ELR (cell line): ENCODE measurements at places on chromosomes 6 and 20.
A peak's percentile ranks its signal among the peaks of the same experiment; 100 is the strongest.

- no peak for DNase-seq
Measured at GRCh38 chr6:79403563-79403962, 133.7 kb downstream of the LCA5 start.

DNA sequence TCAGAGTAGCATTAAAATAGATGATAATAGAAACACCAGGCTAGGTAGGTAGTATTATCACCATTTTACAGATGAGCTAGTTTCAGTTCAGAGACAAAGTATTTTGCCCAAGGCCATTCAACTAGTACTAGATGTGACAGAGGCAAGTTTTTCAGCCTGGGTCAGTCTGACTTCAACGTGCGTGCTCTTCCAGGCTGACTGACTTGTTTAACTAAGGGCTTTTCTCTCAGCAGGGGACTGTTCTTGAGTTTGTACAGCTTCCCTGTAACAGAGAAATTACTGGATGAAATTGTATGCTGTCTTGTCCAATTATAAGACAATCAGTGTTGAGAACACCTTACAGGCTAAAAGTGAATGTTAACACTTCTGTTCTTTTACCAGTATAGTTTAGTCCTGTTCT is 333.5 kb upstream of the MAN1A1 start:
- DNase-seq: no peak

- DNase-seq: peak; percentile 26
Measured at GRCh38 chr20:38962928-38963401, 821 bp downstream of the DHX35 start.

DNA sequence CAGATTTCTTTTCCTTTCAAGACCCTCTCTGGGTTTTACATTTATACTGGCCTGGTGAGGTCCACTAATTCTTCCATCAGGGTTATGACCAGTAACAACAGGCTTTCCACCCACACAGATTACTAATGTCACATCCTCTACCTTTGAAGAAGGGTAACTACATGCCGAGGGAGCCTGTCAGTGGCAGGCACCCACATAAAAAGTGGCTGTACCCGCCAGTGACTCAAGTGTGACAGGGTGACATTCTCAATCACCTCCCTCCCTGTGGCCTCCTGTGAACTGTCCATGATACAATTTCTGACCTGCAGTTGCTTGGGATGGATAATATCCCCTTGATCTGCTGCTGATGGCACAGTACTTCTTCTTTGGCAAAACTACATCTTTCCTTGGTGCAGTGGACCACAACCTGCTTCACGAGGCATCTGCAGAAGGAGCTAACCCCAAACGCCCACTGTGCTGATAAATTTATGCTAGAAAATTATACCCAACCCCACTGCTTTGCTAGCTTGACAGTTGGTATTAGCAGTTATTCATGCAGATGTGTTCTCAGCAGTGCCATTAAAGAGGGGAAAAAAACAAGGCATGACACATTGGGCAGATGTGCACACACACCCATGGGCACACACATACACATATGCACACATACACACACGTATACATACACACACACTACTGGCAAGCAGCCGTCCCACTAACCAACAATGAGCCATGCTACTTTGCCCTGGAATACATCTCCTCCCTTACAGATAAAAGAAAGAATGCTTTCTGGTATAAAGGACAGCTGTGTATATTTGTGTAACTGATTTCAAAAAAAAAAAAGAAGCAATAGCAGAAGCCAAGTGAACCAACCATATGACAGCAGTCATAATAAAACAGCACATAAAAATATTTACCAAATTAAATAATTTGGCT is 20.8 kb downstream of the GFOD1 start:
- DNase-seq: peak; percentile 29

DNA sequence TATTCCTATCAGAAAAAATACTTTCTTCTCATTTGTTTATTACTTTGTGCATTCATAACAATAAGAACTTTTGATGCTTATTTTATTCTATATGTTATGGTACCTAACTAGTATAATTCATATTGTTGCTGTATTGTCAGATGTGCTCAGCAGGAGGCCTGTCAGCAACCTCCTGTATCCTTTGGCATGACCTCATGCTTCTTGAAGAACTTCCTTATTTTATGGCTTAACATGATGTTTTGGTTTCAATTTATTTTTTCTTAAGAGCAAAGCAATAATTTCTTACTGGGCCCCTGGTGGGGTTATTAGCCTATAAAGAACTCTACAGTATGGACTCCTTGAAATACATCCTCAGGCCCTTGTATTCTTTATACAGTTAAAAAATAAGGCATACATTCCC is 17.3 kb downstream of the GGTLC1 start:
- DNase-seq: no peak

DNA sequence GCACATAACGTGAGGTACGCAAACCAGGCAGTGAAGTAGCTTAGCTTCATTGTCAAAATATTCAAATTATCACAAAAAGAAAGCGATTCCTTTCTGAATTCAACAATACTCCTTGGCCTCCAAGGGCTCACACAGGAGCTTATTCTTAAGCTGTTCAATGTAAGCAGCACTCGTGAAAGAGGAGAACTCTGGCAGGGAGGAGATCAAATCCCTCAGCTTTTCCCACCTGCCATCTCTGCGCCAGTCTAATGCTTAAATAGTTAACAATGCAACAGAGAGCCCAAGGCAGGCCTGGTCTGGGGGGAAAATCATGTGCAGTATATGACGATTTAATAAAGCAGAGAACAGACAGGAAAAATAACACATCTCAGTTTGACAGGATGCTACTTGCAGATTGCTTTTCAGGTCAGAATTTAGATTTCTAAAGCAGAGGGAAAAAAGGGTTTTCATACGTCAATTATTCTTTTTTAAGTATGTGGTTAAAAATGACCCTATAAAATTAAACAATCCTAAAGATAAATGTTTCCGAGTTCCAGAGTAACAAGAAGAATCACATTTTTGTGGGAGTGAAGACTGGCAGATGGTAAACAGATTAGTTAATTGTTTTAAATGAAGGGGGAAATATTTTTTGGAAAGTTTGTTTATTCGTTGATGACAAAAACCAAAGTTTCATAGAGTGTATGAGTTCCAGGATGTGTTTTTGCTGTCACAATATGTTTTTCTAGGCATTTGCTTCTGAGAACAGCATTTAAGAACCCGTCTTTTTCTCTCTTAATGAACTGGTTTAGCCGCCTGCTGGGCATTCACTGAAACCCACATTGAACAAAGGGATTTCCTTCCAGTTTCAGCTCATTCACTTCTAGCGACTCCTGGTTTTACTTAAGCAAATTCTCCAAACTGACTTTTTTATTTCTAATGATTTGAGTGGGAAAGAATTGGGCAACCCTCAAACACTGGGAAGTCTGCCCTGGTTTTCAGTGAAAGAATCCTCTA is 45.9 kb downstream of the PLAGL1 start:
- peak; percentile 42 for DNase-seq

GRCh38 chr6:19812512-19813119 is 24.6 kb upstream of the ID4 start:
- DNase-seq: peak; percentile 64

DNA sequence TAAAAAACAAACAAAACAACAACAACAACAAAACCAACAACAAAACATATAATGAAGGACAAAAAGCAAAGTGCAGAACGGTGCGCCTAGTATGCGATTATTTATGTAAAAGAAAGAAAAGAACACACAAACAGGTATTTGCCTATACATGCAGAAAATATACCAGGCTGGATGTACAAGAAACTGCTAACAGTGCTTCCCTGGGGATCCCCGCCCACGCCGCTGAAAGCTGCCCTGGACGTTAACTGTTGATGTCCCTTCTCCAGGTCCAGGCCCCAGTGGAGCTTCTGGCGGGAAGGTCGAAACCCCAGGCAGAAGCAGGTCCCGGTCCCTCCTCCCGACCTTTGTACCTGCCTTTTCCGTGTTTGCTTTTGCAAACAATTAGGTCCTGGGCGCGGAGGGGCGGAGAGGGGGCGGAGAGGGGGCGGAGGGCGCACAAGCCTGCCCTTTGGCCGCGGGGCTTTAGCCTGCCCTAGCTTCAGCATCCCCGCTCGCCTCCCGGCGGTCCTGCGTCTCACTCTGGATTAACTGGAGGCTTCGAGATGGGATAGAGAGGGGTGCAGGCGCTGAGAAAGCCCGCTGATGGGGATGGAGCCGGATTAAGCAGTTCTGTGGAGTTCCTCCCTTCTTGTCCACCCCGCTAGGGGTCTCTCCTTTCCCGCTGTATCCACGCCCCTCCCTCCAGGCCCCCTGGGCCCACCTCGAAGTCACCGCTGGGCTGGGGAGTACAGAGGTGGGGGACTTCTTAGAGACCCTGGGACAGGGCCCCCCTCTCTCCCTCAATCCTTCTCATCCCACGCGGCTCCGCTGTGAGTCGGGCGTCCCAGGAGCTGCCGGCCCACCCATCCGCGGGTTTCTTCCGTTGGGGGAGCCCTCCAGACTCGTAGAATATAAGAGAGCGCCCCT is 8.2 kb upstream of the AHCY start:
- peak; percentile 33 for DNase-seq

DNA sequence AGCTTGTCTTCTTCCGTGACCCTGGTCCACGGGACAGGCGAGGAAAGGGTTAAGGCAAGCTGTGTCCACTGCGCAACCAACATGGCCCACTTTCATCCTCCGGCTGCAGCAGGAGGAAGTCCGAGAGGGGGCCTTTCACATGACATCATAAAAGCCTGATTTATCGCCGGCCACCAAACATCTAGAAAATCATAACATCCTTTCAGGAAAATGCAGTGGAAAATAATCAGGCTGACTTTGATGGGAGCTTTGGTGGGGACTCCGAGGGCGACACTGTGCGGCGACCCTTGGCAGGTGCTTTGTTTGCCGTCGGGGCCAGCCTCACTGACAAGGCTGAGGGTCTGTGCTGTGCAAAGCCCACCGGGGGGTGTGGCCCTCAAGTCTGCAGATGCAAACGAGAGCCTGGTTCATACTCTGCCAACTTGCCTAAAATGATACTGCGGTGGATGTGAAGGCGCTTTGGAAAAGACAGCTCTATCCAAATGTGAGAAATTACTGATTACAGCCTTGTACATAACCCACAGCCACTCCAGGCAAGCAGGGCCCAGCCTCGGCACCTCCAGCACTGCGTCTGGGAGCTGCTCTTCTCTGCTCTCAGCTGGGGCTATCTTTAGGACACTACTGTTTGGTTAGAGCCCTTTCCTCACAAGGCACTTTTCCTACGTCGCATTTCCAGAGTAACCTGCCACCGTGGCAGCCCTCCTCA is 25.7 kb downstream of the FOXC1 start:
- no peak for DNase-seq

DNA sequence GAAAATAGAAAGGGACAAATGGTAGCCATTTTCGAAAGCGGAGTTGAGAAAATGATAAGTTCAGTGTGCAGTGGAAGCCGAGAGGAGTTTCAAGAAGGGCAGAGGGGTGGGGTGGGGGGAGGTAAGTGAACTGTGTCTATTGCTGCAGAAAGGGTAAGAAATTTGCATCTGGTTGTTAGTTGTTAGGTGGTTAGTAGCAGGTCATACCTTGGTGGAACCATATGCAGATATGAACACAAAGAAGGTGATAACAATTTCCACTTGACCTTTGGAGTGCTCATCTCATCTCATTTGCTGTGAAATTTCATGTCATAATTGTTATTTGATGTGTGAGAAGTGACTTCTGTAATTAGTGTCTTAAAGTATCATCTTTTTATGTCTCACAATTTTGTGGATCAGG is 288.2 kb downstream of the QKI start:
- DNase-seq: no peak

- no peak for DNase-seq
Measured at GRCh38 chr20:10854976-10855375, 181.2 kb upstream of the JAG1 start.

DNA sequence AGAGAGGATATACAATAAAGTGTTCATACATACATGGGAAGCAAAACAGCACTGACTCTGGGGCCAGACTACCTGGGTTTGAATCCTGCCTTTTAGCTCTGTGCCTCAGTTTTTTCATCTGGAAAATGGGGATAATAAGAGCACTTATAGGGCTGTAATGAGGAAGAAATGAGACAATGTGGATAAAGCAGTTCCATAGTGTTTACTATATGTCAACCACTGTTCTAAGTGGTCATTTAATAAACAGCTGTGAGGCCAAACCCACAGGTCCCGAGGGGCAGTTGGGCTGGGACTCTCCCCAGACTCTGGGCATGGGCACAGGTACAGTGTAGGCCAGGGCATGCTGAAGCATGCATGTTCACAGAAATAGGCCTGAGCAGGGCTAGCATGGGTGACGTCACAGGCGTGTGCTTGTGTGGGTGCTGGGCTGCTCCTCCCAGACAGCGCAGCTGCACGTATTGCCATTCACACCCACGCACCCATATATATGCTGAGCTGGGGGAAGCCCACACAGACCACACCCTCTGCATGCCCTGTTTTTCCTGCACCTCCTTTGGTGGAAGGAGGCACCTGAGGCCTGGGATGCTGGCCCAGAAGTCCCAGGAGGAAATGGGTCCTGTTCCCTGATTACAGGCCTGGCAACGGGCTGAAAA is 3.5 kb upstream of the PLCG1 start:
- DNase-seq: peak; percentile 16

- DNase-seq: no peak
Measured at GRCh38 chr6:5785249-5785648, 221.5 kb downstream of the NRN1 start.

DNA sequence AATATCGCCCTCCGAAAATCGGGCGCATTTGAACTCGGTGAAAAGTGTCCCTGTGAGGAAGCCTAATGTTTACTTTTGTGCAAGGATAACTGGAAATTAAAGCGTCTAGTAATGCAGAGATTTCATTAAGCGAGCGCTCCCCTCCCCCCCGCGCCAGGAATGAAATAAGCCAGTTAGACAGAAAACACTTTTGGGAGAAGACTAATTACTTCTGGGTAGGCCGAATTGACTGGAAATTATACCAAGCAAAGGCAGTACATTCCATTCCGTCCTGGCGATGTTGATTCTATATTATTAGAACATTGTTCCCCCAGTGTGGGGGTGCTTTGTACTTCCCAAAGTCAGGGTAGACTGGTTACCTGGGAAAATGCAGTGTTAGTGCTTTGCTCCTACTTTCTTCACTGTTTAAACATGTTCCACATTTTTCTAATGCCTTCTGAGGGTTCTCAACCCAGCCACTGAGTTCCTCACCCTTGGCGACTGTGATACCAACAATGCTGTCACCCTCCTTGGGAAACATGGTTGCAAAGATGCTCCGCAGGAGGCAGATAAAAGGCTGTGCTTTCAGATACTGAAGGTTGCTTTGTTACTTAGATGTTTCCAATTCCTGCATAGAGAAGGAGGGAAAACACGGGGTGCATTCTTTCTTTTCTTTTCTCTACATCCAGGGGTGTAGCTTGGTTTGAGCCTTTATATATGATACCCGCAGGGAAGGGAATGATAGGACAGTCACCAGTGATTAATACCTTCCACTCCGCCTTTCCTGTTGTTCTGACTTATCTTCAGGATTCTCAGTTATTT is 2.6 kb downstream of the GJA1 start:
- peak; percentile 87 for DNase-seq
